Stromal cell of bone marrow (primary cell): ENCODE measurements at places on chromosomes 3 and 15.
A peak's percentile ranks its signal among the peaks of the same experiment; 100 is the strongest.

GRCh38 chr3:196117809-196118208 is 35.9 kb upstream of the TFRC start:
- DNase-seq, result no peak

GRCh38 chr3:143895805-143896204 is 47.5 kb upstream of the SLC9A9 start:
- DNase-seq, result no peak

GRCh38 chr3:37197810-37198371 is 23.5 kb upstream of the LRRFIP2 start:
- peak; percentile 66 for DNase-seq

GRCh38 chr3:44478606-44479094 is 1.2 kb upstream of the ZNF445 start:
- no peak for DNase-seq

GRCh38 chr15:91023720-91024119 is 1.3 kb upstream of the VPS33B start:
- DNase-seq, result no peak
